ENCODE measurements at places on chromosomes 11 and 22.
A peak's percentile ranks its signal among the peaks of the same experiment; 100 is the strongest.

DNA sequence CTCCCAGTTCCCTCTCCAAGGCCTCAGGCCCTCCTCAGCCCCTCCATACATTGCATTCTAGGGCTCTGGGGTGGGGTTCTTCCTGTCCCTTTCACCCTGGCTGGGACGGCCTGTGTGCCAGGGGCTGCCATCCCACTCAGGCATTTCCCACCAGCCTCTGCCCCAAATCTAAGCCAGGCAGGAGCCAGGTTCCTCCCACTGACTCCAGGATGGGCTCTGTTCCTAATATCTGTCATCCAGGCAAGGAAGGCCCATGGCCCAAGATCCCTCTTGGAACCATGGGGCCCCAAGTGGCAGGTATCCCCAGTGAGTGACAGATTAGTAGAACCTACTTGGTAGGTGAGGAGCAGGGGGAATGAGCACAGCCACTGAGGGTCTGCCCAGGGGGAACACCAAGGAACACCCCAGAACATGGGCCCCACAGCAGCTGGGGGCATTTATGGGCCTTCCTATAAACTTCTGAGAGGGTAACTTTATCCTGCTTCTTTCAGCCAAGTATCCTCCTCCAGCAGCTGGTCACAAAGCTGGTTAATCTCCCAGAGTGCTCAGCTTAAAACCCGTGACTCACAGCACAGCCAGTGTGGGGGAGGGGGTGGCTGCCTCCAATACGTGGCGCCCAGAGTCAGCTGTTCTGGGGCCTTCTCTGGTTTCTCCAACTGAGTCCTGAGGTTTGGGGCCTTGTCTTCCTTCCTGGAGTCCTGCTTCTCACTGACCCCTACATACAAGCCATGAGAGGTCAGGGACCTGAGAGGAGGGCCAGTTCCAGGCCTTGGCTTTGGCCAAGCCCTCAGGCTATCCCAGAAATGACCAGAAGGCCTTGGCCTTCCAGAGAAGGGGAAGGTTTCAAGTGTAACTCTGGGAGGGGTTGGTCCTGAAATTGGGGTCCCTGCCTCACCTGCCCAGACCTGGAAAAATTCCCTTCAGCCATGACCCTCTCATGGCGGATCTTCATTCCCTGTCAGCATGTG lies 19.9 kb upstream of the MYOD1 start:
- no peak for DNase-seq

- no peak for DNase-seq
These were observed 1.3 kb upstream of the DCHS1 start for GRCh38 chr11:6656936-6657335.

GRCh38 chr11:2100361-2101170 lies 38.6 kb downstream of the IGF2 start:
- peak; percentile 64 for DNase-seq

- DNase-seq, result no peak
These were observed 57.7 kb downstream of the APOL5 start for GRCh38 chr22:35775339-35775738.

DNA sequence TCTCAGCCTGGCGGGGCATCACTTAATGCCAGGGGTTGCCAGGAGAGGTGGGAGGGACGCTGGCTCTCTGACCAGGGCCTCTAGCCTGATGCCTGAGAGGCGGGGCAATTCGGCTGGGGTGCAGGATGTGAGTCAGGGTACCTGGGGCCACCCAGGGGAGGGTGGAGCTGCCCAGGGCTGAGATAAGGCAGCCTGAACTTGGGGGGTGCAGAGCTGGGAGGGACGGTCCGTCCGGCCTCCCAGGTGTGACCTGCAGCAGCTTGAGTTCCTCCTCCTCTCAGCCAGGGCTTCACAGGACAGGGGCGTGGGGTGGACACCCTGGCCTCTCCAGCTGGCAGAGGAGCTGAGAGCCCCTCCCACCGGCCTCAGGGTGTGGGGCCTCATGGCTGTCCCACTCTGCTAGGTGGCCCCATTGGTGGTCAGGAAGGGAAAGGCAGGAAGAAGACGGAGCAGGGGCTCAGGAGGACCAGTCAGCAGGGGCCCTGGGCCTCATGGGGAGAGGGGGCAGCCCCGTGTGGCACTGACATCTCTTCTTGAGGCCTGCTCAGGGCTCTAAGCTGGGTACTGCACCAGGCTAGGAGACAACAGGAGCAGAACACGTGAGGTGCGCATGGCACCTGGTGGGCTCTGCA lies 942 bp upstream of the RPS6KA4 start:
- peak; percentile 89 for DNase-seq

DNA sequence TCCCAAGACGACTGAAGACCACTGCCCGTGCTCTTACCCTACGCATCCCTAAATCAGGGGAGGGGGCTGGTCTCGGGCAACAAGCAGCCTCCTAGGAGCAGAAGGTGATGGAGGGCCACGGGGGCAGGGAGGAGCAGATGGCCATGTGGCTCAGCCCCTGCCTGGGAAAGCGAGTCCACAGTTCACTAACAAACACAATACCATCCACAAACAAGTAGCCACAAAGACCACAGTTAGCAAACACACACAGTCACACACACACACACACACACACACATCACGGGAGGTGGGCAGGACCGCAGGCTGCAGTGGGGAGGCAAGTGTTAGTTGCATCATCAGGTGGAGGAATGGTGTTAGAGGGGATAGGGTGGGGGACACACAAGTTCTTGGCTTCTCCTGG lies 13.2 kb upstream of the FXYD2 start:
- DNase-seq, result no peak

GRCh38 chr11:11422411-11423128 lies 69.5 kb upstream of the CSNK2A3 start:
- DNase-seq, result no peak

- DNase-seq, result no peak
These were observed 5.4 kb downstream of the SLC25A45 start for GRCh38 chr11:65377036-65377435.

GRCh38 chr22:17634696-17635095 lies 3.9 kb upstream of the BCL2L13 start:
- DNase-seq, result no peak
